ENCODE measurements at places on chromosomes 5 and 9. TPM values are rescaled to one million over a fixed set of nuclear protein-coding genes. Genes with fewer than 3 reads are reported as not detected.

ECSCR gene
- 1.5 TPM for total RNA-seq

- DNase-seq = peak; percentile 21
Observed at GRCh38 chr9:68780720-68781119, 75.7 kb downstream of the PIP5K1B start.

GRCh38 chr5:38796742-38797108 is 49.1 kb upstream of the OSMR start:
- peak; percentile 54 for DNase-seq

- no peak for DNase-seq
Observed at GRCh38 chr5:44167540-44167939, 221.7 kb downstream of the FGF10 start.

- DNase-seq = no peak
Observed at GRCh38 chr5:165351342-165351741, 1845.9 kb downstream of the MAT2B start.

DNA sequence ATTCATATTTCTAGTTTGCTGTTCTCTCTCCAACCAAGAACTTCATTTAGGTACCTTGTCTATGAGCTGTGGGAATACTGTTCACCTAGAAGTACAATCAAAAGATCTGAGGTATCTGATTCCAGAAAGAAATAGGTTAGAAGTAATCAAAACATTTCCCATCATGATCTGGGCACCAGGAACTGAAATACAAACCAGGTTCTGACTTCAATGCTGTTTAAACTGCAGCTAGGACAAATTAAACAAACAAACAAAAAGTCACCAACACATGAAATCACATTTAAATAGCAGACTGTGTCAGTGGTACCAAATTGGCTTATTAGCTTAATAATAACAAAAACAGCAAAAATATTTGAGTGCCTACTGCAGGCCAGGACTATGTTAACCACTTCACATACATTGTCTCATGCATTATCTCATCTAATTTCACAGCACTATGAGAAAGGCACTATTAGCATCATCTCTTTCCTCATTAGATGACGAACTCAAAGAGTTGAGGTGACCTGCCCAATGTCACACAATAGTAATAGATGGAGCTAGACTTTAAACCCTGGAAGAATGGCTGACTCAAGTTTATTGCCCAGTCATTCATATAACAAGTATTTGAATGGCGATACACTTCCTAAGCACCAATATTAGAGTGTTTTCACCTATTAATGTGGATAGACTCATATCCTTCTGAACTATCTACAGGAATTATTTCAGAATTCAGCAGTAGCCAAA is 14.5 kb downstream of the PLPP1 start:
- DNase-seq = no peak

Measured in M059J (cell line).